MG63 (cell line): ENCODE measurements at places on chromosomes 4 and X.

GRCh38 chrX:54182194-54182863, 725 bp downstream of the FAM120C start:
- peak; percentile 67 for DNase-seq

GRCh38 chr4:48361012-48361400, 19.7 kb downstream of the SLAIN2 start:
- DNase-seq: no peak

- peak; percentile 94 for DNase-seq
Measured at GRCh38 chr4:52173470-52174045, 122.5 kb downstream of the SPATA18 start.

GRCh38 chr4:148366251-148366650, 76.0 kb downstream of the NR3C2 start:
- no peak for DNase-seq

- no peak for DNase-seq
Measured at GRCh38 chr4:132669786-132670185, 479.3 kb upstream of the PCDH10 start.

DNA sequence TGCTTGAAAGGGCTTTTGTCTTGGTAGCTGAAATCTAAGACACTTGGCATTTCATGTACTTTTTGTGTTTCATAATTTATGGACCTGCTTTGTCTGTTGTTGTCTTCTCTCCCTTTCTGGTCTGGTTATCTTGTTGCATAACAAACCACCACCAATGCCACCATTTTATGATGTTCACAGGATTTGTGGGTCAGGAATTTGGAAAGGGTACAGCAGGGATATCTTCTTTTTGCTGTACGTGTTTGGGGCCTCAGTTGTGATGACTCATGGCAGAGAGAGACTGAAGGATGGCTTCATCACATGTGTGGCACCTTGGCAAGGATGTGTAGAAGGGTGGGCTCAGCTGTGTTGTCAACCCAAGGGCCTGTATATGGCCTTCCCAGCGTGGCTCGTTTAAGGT, 35.2 kb downstream of the KDM6A start:
- DNase-seq: peak; percentile 13

- DNase-seq: no peak
Measured at GRCh38 chr4:173212379-173212778, 43.8 kb downstream of the GALNT7 start.

DNA sequence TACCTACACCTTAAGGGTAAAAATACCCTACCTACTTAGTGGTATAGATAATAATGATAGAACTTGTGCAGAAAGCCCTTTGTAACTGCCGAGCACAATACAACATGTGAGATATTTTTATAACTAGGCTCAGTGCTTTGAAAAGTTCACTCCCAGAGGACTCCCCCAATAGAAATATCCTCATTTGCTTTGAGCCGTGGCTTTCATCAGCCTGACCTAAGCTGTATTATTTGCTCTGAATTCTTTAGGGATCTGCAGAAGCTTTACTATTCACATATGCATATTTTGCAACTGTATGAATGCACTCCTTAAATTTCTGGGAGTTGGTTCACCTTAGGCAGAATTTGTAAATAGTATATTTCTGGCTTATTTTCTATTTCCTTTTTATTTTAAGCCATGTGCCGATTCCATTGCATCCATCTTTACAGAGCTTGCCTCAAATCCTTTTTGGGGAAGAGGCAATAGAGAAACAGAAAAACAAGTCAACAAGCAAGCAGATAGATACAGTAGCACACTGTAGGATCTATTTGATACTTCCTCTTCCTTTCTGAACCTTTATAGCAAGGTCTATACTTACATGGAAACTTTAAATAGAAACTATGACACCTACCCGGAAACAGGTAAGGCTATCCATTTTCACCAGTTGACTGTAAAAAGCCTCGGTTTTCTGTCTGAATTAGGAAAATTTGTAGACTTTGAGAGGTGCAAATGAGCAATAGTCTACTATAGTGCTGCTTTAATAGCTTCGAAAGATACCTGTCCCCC, 242.5 kb upstream of the VCX3A start:
- no peak for DNase-seq

- no peak for DNase-seq
Measured at GRCh38 chr4:123064390-123064789, 142.0 kb upstream of the NUDT6 start.

GRCh38 chr4:20358110-20358509, 106.4 kb downstream of the SLIT2 start:
- no peak for DNase-seq

DNA sequence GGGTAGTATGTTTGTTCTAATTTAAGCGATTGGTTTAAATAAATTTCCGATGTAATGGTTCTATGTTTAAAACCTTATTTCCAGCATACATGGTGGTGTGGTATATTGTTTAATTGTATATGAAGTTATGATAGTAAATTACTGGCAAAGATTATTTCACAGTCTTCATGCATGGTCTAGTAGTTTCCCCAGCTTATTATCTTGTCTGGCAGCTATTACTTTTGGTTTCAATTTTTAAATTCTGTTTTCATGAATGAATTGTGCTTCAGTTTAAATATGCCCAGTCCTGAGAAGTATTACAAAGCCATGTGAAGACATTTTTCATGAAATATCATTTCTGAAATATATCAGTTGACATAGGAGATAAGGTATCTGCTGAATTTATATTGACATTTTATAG, 6.3 kb downstream of the ALG13 start:
- DNase-seq: no peak

DNA sequence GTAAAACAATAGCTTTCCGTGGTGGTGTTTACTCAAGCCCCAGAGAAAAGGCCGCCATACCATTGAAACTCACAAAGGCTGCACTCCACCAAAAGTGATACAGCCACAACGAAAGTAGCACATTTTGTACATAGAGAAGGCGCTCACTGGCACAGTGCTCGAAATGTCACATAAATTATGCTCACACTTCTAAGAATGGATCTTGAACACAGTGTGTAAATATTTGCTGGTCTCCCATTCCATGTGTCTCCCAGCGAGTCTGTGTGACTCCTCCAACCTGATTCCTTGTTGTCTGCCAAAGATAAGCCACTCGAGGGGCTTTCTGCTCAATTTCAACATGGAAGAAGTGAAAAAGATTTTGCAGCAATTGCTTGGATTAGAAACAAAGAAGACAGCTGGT, 234.0 kb upstream of the VCX3A start:
- no peak for DNase-seq

- no peak for DNase-seq
Measured at GRCh38 chr4:98544141-98544817, 114.1 kb downstream of the TSPAN5 start.

DNA sequence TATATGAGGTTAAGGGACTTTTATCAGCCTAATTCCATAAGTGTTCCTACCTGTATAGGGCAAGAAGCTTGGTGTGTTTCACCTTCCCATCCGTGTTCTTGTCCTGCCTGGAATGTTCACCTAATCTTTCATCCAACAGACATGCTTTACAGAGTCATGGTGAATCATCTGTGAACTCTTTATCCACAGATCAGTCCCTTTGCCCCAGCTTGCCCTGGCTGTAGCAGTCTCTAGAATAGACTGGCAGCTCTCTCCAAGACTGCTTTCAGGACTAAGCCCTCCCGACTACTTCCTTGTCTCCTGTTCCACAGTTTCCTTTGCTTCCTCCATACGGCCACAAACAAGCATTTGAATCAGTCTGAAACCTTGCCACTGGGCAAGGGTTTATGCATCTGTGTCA, 177.9 kb upstream of the IL15 start:
- DNase-seq: peak; percentile 46

- DNase-seq: no peak
Measured at GRCh38 chr4:123244137-123244536, 152.5 kb upstream of the SPRY1 start.

DNA sequence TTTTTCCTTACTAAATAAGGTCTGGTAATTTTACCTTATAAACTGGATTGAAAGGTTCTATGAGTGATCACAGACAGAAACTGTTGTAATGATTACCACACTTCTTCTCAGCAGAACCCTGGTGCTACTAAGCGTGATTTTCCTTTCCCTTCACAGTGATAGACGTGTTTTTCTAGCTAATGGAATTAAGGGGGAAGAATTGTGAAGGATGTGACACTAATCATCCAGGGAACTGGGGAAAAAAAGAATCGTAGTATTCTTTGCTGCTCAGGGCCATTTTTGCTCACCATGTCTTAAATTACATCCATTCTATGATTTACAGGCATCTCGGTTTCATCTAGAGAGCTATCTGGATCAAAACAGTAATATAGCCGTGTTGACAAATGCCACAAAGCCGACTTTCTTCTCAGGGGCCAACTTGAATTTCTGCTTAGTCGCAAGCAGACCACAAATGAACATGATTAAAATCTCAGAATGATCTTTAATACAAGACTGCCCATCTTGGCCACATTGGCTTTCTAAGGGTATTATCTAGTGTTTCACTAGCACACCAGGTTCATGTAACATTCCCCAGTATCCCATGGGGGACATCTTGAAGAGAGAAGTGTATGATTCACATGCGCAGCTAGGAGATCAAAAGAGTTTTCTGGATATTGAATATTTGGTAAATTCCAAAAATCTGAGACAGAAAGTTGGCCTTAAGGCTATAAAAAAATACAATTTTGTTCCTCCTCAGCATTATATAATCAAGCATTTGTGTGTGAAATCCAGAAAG, 154.0 kb downstream of the UGT8 start:
- no peak for DNase-seq

GRCh38 chr4:7805533-7806337, 133.9 kb downstream of the AFAP1 start:
- DNase-seq: peak; percentile 84

DNA sequence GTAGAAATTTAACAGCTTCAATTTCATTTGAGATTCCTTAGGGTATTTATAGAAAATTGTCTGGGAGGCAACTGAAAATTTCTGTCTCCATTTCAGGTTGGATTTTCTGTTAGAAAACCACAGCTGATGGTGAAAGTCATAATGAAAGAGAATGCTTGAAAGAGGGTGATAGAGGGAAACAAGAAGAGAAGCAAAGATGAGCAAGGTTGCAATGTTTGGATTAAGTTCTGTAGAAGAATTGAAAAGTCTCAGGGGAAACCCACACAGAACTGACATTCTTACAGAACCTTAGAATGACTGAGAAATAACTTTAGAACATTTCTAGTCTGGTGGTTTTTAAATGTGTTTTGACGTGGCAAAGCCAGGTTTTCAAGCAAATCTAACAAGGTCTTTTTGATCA, 14.7 kb downstream of the GBA3 start:
- no peak for DNase-seq

- DNase-seq: no peak
Measured at GRCh38 chr4:54840992-54841768, 183.4 kb downstream of the KIT start.

DNA sequence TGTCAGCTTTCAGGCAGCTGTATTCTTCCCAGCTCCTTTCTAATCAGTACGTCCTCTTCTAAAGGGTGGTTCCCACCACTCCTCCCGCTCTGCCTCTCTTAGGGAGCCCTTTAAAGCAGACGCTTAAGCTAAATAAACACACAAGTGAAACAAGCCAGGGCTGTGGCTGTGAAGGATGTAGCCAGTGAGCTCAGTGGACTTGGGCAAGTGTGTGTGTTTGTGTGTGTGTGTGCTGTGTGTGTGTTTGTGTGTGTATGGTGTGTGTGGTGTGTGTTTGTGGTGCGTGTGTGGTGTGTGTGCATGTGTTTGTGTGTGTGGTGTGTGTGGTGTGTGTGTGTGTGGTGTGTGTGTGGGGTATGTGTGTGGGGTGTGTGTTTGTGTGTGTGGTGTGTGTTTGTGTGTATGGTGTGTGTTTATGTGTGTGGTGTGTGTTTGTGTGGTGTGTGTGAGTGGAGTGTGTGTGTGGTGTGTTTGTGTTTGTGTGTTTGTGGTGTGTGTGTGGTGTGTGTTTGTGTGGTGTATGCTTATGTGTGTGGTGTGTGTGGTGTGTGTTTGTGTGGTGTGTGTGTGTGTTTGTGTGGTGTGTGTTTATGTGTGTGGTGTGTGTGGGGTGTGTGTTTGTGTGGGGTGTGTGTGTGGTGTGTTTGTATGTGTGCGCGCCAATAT, 283.3 kb downstream of the PTTG2 start:
- no peak for DNase-seq

DNA sequence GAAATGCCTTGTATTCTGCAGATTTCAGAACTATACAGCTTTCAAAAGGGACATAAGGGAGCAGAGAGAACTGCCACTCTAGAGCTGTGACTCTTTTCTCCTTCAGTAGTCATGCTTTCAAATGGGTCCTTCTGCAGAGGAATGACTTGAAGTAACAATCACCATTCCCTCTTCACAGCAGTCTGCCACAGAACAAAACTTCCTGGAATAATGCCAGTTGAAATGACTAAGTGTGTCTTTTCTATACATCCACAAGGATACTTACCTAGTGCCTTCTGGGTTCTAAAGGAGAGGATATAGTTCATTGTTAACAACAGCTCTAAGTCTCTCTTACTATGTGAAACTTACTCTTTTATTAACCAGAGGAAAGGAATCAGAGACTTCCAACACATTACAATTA, 515.4 kb upstream of the ATOH1 start:
- DNase-seq: no peak

DNA sequence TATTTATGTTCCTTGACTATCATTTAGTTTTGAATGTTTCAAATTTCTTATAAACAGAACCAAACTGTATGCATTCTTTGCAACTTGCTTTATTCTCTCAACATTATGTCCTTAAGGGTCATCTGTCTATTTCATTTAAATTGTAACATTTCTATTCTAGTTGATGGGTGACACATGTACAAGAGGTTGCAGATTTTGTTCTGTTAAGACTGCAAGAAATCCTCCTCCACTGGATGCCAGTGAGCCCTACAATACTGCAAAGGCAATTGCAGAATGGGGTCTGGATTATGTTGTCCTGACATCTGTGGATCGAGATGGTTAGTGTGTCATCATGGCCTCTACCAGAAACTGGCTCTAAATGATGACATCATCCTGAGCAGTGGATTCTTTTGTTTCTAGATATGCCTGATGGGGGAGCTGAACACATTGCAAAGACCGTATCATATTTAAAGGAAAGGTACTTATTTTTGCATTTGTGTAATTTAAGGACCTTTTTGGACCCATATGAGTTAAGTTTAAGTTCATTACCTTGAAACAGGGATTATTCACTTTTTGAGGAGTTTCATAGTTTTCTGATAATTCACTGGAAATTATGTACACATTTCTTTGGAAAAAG, 6.1 kb downstream of the LIAS start:
- no peak for DNase-seq

- no peak for DNase-seq
Measured at GRCh38 chr4:147741190-147741788, 9.4 kb downstream of the ARHGAP10 start.

- DNase-seq: no peak
Measured at GRCh38 chr4:36237366-36238313, 6.7 kb downstream of the ARAP2 start.

DNA sequence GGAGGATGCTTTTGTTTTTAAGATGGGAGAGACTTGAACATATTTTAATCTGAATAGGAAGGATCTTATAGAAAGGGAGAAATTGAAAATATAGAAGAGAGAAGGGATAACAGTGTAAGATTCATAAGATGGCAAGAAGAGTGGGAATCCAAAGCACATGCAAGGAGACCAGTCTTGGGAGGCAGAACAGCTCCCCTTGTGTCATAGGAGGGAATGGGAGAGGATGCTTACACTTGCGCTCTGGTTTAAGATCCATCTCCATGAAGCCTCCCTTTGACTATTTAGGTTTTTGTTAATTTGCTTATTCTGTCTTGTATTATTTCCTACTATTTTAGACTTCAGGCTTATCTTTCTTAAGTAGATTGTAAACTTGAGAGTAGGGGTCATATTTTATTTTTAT, 42.7 kb downstream of the KIF4A start:
- no peak for DNase-seq
